ENCODE measurements at places on chromosomes 7 and 10. TPM values are rescaled to one million over a fixed set of nuclear protein-coding genes. Genes with fewer than 3 reads are reported as not detected.

BEND7 gene
- 0.37 TPM for polyA plus RNA-seq

- no peak for DNase-seq
Measured at GRCh38 chr7:2425749-2426148, 22.3 kb downstream of the CHST12 start.

DNA sequence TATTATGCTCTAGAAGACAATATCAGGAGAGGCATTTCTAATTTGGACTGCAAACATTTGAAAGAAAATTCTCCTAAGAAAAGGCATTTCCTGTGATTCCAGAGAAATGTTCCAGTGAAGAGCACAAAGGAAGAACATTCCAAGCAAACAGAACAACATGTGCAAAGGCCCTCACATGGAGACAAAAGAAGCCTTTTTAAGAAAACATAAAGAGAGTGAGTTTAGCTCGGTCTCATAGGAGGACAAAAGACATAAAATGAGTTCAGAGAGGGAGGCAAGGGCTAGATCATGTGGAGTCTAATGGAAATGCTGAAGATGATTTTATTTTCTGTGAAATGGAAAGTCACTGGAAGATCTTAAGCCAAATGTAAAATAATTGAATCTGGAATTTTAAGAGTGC is 269.8 kb upstream of the HGF start:
- DNase-seq, result no peak

DNA sequence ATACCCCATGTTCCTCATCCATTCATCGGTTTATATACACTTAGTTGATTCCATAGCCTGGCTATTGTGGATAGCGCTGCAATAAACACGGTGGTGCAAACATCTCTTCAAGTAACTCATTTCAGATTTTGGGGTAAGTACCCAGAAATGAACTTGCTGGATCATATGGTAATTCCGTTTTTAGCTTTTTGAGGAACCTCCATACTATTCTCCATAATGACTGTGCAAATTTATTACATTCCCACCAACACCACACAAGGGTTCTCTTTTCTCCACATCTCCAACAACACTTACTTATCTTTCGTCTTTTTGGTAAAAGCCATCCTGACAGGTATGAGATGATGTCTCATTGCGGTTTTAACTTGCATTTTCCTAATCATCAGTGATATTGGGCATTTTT is 3.7 kb downstream of the NPFFR1 start:
- DNase-seq, result peak; percentile 63

RET gene
- polyA plus RNA-seq, result 0.08 TPM

DNA sequence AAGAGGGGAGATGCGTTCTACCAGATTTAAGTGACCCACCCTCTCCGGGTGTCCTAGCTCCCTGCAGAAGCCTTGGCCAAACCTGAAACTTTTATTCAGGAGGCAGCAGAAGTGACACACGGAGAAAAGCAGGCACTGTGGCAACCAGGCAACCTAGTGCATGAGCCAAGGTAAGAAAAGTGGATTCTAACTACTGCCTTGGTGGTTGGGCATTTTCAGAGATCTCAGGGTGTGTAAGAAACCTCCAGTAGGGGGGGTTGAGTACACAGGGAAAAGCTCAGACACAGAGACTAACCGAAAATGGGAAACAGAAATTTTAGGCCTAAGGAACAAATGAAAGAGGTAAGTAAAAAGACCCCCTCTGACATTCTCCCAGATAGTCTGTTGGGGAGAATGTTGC is 645.7 kb downstream of the ANKRD7 start:
- DNase-seq, result no peak

DNA sequence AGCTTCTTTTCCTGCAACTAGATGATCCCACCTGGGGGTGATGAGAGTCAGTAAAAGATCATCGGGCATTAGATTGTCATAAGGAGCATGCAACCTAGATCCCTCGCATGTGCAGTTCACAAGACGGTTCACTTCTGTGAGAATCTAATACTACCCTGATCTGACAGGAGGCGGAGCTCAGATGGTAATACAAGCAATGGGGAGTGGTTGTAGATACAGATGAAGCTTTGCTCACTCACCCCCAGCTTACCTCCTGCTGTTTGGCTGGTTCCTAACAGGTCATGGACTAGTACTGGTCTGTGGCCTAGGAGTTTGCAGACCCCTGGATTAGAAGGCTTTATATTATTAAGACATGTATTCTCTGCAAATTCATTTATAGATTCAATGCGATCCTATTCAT is 181.6 kb upstream of the MGMT start:
- DNase-seq, result no peak

DNA sequence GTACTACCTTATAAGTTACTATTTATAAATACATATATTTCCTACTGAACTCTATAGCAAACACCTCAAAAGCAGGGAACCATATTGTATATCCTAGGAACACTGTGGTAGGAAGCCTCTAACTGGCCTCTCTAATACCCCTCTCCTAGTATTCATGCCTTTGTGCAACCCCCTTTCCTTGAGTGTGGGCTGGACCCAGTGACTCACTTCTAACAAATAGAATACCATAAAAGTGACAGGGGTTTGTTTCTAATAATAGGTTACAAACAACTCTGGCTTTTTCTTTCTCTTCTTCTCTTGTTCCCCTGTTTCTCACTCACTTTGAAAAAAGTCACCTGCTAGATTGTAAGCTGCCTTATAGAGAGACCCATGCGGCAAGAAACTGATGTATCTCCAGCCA is 51.6 kb upstream of the MACC1 start:
- no peak for DNase-seq

GRCh38 chr7:47818796-47819606 is 129.3 kb downstream of the PKD1L1 start:
- peak; percentile 50 for DNase-seq

EBLN1 gene
- not detected for polyA plus RNA-seq

WNT2 gene
- polyA plus RNA-seq, result not detected

- DNase-seq, result no peak
Measured at GRCh38 chr7:3461923-3462322, 160.9 kb downstream of the SDK1 start.

SPAG6 gene
- polyA plus RNA-seq, result not detected

PPP1R17 gene
- 0.20 TPM for polyA plus RNA-seq

GRCh38 chr10:76769582-76769981 is 868.0 kb downstream of the KCNMA1 start:
- DNase-seq, result no peak

DNA sequence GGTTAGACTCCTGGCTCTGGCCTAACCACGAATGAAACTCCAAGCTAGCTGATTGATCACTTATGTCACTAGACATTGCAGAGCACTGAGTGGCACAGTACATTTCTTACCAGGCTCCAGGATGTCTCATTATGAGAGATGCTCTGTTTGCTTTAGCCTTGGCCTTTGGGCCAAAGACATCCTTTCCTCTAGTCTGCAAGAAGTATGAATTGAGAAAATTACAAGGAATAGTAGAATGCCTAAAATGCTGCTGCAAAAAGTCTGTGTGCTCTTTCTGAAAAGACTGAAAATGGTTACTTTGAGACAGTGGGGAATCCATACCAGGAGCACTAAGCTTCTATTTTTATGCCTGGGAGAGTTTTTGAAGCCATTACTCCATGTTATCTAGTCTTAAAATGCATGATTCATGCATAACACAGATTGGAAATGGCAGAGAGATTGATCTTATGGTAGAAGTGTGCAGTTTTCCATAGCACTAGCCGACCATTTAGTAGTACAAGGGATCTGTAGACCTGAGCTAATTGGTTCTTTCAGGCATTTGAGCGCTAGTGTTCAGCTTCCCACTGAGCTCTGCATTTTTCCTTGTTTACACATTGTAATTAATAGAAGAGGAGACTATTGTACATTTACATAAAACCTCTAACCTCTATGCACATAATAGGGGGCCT is 303.8 kb downstream of the PRKG1 start:
- DNase-seq, result no peak

DNA sequence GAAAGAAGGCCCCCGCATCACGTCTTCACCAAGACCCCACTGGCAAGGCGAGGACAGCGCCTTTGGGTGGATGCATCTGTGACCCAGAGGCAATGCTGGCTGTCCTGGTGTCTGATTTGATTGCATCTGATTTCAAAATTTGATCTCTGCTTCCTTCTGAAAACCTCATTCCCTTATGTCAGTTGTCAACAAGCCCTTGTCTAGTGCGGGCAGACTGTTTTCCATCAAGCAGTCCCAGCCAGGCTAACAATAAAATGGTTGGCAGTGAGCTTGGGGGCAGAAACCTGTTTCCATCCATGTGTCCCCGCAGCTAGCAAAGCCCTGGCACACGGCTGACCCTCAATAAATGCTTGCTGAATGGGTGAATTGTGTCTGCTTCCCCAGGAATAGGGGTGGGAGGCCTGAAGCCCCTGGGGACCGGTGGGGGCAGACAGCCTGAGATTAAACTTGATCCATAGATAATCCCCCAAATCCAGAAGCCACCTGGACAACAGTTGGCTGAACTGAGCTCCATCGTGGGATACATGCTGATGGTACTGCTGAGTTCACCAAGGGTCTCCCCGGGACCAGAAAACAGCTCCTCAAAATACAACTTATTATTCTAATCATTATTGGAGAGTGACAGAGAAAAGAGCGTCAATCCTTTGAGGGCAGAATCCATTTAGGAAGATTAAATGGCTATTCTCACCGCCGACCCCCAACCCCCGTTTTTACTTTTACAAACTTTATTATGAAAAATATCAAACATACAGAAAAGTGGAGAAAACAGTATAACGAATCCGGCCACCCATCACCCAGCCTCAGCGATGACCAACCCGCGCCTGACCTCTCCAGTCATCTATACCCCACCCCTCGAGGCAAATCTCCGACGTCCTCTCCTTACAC is 912 bp upstream of the DUSP5 start:
- peak; percentile 85 for DNase-seq

DNA sequence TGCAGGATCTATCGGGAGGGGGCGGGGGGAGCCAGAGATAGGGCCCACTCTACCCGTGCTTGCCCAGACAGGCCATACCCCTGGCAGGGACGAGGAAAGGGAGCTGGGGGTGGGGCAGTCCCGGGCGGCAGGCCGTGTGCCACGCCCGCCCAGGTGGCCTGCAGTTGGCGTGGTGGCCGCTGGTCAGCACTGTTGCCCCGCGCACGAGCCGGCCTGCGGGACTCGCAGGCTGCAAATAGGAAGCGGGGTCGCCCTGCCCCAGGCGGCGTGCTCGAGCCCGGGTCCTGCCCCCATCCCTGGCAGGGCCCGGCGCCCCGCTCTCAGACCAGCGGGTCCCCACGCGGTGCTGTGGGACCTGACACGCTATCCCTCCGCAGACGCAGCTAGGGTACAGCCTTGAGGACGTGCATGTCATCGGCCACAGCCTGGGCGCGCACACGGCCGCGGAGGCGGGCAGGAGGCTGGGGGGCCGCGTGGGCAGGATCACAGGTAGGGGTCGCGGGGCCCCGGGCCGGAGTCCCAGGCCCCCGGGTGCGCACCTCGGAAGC is 6.7 kb downstream of the PNLIPRP2 start:
- no peak for DNase-seq

- no peak for DNase-seq
Measured at GRCh38 chr7:71661671-71662224, 529.8 kb downstream of the GALNT17 start.

IGFBP1 gene
- not detected for polyA plus RNA-seq

GRCh38 chr7:150856303-150857275 is 4.3 kb downstream of the AOC1 start:
- no peak for DNase-seq

- no peak for DNase-seq
Measured at GRCh38 chr10:6729861-6730344, 149.8 kb upstream of the PRKCQ start.

ACSM6 gene
- polyA plus RNA-seq, result not detected

TACC2 gene
- polyA plus RNA-seq, result not detected

GOLGA7B gene
- polyA plus RNA-seq, result not detected

GRCh38 chr7:22872096-22872807 is 49.6 kb upstream of the TOMM7 start:
- DNase-seq, result no peak

- DNase-seq, result peak; percentile 39
Measured at GRCh38 chr7:2862831-2863361, 18.8 kb upstream of the GNA12 start.

- DNase-seq, result no peak
Measured at GRCh38 chr10:114682532-114682931, 24.5 kb upstream of the ABLIM1 start.

DNA sequence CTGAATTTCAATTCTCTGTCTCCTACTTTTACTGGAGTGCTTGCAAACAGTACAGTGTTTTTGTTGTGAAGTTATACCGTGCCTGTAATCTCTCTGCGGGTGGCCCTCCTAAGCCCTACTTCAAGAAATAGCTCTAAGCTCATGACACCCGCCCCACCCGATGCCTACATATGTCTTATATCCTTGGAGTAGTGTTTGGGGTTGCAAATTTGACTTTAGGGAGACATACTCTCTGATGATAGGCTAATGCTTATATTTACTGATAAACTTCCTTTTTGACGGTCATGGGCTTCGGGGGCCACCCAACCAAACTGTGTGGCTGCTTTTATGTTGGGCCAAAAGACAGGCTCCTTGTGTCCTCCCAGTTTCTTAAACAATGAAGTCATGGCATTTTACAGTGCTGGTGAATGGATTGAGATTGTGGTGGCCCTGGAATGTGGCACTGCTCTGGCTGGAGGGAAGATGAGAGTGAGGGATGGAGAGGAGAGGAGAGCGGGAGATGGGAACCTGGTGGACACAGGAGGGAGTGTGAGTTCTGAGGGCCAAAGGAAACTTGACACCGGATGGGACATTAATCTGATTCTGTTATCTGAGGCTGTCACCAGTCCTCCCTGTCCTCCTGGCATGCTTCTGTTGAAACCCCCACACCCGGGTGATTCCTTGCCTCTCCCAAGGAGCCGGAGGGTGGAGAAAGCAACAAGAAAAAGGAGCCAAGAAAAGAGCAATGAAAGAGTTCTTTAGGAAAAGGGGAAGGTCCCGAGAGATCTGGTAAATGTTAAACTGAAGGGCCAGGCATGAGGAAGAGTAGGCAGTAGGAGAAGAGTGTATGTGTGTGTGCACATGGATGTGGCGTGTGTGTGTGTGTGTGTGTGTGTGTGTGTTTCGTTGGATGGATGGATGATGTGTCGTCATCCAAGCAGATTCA is 113.3 kb downstream of the TCF7L2 start:
- DNase-seq, result no peak

GRCh38 chr7:134991469-134992339 is 5.4 kb downstream of the AGBL3 start:
- DNase-seq, result no peak

ZNF853 gene
- polyA plus RNA-seq, result not detected

EPC1 gene
- 28.3 TPM for polyA plus RNA-seq

GRCh38 chr10:7513936-7514335 is 103.1 kb upstream of the SFMBT2 start:
- DNase-seq, result no peak

DNA sequence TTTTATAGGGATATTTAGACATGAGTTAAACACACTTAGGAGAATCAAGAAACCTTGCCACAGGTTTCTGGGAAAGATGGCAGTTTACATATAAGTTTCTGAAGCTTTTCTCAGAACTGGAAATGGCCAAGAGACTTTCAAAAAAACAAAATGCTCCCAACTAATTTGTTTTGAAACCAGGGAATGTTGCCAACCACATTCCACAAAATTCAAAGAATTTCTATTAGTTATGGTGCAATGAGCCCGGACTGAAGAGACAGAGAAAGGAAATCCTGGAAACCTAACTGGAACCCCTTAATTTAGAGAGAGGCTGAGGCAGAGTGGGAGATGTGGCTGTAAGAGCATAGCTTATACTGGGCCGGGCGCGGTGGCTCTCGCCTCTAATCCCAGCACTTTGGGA is 128.5 kb downstream of the PTEN start:
- no peak for DNase-seq

- no peak for DNase-seq
Measured at GRCh38 chr10:118107040-118107439, 60.3 kb upstream of the RAB11FIP2 start.

GRCh38 chr7:135190703-135191102 is 20.2 kb upstream of the CYREN start:
- no peak for DNase-seq

GRCh38 chr7:44720301-44720700 is 28.3 kb upstream of the ZMIZ2 start:
- DNase-seq, result no peak

- DNase-seq, result no peak
Measured at GRCh38 chr7:1651031-1651446, 19.0 kb upstream of the ELFN1 start.

Data from CD14-positive monocyte (primary cell).